ENCODE measurements at places on chromosomes 13 and 19.

DNA sequence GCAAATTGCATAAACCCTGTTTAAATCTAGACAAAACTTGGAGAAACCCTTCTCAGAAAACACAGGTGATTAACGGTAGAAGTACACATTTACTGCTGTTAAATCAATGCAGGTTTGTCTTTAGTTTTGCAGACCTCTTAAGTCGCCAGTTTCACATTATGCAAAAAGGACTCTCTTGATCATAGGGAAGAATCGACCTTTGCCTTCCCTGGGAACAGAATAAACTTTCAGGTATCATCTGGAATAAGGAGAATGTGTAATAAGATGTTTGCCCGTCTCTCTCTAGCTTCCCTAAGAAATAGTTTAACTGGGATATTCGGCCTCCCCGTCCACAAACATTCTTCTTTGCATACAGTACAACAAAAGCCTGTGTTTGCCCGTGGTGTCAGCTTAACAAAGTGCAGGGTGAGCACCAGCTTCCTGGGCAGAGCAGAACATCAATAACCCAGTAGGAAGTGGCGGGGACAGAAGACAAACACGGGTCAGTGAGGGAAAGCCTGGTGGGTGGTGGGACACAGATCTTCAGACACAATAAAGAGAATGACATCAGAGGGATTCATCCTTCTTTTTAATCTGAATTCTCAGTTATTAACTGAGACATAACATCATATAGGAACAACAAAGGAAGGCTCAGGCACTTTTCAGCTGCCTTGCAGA is 1077.7 kb upstream of the SLC10A2 start:
- no peak for DNase-seq

- DNase-seq, result no peak
These were observed 186.2 kb downstream of the TEX29 start for GRCh38 chr13:111506621-111507020.

- no peak for DNase-seq
These were observed 2.7 kb downstream of the SIX5 start for GRCh38 chr19:45766296-45766868.

DNA sequence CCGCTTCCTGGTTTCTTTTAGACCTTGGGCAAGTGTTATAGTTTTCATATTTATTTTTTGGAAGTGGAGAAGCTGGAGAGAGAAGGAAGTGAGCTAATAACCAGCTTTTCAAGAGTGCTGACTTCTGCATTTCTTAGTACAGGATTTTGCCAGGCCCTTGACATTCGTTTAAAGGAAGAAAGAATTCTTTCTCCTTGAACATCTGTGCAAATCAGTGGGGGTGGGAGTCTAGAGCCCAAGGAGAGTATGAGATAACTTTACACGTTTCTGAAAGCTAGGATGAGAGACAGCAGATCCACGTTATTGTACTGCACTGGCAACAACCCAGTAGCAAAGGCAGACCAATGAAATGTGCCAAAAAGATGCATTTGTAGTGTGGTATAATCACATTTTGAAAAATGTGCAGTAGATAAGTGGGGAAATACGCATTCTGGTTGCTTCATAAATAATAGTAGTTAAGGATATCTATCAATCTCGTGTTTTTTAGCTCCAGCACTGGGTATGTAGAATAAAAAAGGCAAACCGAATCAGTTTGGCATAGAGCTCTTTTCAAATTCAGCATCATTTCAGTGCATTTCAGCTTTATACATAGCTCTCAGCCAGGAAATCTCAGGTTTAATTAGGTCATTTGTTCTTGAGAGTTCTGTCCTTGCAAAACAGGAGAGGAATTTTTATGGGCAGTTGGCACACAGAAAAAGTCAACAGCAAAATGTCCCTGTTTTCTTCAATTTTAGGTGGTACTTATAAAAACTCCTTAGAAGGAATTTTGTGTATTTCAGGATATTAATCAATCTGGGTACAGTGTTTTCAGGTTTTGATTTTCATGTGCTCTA is 4.3 kb downstream of the RNF113B start:
- DNase-seq, result no peak

GRCh38 chr19:40815223-40815622 is 16.2 kb downstream of the EGLN2 start:
- no peak for DNase-seq

GRCh38 chr13:30730526-30730925 is 4.8 kb upstream of the ALOX5AP start:
- DNase-seq, result no peak

DNA sequence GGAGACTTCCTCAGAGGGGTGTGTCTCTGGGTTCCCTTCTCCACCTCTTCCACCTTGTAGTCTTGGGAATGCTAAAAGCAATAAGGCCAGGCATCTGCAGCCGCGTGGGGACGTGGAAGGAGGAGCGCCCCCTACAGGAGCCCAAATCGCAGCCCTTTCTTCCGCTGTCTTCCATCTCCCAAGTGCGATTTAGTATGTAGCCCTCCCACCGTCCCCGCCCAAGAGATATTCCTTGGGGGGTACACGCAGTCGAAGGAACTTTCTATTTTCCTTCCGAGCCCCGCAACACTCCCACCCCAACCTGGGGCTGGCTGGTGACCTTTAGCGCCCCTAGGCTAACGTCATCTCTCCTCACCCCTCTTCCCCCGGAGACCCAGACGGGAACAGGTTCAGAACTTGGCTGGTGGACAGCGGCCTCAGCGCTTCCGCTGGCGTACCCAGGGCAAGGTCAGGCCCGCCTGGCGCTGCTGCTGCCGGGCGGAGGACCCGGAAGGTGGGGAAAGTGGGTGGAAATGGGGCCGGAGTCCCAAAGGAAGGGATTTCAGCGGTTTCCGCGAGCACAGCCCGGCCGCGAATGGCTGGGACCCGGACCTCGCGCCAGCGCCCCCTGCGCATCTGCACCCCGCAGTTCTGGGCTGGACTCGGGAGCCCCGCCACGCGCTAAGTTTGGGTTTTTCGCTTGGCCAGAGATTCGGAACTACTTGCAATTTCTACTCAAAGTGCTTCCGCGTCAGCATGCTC is 2.1 kb upstream of the PCDH8 start:
- peak; percentile 64 for DNase-seq

DNA sequence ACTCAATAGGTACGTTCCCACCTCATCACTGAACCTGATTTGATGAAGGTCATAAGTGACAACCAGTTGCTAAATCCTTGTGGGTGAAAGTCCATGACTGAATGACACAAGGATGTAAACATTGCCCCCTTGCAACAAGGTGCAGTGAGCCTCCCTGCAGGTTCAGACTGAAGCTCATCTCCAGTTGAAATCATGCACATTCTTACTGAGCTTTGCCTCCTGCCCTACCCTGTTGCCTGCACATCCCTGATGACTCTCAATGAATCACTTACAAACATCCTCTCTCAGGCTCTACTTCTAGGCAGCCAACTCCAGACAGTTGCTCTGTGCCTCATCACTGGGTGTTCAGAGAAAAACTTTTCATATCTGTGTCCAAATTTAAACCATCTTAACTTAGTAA is 42.5 kb upstream of the ARGLU1 start:
- DNase-seq, result no peak

DNA sequence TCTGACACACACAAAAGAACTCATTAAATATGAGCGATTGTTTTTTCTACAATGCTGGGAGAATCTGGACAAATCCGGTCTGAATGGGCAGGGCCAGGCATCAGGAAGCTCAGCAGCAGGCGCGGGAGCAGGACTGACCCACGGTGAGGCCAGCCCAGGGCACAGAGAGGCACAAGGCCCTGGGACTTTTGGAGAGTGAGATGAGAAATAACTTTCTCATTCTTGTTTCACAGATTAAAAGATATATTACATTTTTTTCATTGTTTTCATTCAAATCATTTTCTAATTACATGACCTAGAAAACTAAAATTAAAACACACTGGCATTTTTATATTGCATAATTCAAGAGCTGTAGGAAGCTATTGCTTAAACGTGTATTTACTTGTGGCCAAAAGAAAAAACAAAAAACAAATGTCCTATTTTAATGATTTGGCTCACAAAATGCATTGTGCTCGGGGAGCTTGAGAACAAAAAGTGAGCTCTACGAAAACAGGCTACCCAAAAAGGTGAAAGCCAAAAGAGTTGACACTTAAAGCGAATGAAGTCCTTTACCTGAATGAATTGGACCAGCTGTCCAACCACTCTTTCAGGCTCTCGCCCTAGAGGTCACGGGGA is 133.1 kb downstream of the TNFRSF19 start:
- no peak for DNase-seq

- DNase-seq, result no peak
These were observed 16.8 kb upstream of the CPB2 start for GRCh38 chr13:46121597-46122163.

- DNase-seq, result no peak
These were observed 21.0 kb upstream of the SERP2 start for GRCh38 chr13:44352671-44353070.

- DNase-seq, result no peak
These were observed 372.4 kb downstream of the SUCLA2 start for GRCh38 chr13:47628666-47629065.

DNA sequence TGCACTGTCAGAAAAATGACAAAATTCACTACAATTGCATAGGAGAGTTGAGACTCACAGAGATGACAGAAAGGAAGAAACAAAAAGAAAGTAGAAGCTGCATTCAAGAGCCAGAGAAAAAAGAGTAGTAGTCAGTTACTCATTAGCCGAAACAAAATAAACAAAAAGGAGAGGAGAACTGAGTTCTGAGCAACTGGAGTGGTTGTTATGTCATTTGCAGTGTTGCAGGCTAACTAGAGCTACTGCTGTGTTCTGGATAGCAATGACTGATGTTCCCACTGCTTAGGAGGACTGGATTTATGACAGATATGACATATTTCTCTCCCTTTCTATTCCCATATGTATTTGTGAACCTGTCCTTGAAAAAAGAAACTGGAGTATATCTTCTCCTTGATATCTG is 482.6 kb downstream of the RFC3 start:
- no peak for DNase-seq

DNA sequence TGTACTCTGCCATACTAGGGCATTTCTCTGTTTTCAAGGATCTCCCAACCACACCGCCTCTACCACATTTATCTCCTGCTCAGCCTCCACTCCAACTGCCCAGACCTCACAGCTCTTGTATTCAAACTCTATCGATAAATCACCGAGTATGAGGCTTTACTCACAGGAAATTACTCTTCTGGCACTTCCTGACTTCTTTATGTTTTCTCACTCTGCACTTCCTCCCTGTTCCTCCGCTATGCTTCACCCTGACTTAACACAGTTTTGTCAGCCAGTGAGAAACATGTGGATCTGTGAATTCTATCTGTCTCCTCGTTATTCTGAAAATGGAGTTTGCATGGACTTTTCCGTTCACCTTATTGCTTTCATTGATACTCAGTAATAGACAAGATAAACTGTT is 2.6 kb upstream of the CARD8 start:
- DNase-seq, result peak; percentile 49

DNA sequence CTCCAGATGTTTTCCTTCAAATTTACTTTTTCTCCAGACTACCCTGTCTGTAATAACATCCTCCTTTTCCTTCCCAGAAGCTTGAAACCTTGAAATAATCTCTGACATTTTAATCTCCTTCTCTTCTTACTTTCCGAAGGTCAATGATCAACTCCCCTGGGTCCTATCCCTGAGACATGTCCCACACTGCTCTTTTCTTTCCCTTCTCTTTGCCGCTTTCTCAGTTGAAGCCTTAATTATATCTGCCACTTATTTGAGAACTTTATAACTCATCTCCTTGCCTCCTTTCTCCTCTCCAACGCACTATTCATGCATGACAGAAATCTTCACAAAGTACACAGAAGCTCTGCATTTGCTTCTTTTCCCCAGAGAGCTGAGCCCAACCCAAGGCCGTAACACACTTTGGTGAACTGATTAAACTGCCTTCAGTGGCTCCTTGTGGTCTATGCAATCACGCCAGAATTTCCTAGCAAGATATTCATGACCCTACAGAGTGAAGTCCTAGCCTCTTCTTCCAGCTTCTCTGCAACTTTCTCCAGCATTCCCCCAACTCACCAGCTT is 9.2 kb upstream of the WASF3 start:
- no peak for DNase-seq

DNA sequence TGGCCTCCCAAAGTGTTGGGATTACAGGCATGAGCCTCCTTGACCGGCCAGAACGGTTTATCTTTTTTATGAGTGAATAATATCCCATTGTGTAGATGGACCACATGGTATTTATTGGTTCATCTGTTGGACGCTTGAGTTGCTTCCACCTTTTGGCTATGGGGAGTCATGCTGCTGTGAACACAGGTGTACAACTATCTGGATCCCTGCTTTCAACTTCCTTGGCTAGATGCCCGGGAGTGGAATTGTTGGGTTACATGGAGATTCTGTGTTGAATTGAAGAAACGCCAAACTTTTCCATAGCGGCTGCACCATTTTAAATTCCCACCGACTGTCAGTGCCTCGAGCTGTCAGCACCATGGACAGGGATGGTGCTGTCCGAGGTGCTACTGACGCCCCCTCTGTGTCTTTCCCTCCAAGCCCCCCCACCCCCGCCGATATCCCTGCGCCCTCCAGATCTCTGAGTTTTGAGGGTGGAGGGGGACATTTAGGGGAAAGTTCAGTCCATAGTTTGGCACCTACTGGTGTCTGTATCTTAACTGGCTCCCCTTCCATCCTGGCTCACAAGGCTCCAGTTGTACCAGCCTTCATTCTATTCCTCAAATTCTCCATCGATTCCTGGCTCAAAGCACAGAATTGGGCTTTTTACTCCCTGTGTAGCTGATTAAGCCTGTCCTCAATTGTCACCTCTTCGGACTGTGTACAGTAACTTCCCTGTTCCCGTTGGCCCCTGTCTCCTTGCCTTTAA is 27.3 kb downstream of the PNPLA6 start:
- peak; percentile 36 for DNase-seq

DNA sequence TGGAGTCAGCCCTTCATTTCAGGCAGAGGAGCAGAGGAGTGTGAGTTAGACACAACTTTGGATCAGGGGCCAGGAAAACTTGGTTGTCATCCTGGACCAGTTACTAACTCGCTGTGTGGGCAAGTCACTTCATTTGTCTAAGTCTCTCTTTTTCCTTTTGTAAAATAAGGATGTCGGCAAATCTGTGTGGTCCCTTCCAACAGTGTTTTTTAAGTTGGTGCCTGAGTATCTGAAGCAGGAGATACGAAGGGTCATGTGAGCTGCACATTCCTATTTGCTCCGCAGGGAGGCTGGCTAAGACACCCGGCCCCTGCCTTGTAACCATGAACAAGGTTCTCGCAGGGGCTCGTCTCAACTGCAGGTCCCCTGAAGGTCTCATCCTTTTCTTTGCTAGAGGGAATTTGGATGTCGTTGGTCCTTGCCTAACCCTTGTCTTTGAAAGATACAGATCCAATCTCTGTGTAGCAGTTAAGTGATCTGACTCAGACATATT is 64.3 kb downstream of the LRCH1 start:
- DNase-seq, result no peak

- DNase-seq, result no peak
These were observed 48.9 kb downstream of the KLF2 start for GRCh38 chr19:16373532-16373931.

All from activated CD8-positive, alpha-beta T cell treated with anti-CD3 and anti-CD28 coated beads, Interleukin-2, amount 10 ng/mL, durations not matched to agents 7 days and 5 days (primary cell).